NCI-H446 (cell line): ENCODE measurements at places on chromosomes 2 and 18.

GRCh38 chr18:11521853-11522252, 87.5 kb upstream of the SLC35G4 start:
- no peak for DNase-seq

DNA sequence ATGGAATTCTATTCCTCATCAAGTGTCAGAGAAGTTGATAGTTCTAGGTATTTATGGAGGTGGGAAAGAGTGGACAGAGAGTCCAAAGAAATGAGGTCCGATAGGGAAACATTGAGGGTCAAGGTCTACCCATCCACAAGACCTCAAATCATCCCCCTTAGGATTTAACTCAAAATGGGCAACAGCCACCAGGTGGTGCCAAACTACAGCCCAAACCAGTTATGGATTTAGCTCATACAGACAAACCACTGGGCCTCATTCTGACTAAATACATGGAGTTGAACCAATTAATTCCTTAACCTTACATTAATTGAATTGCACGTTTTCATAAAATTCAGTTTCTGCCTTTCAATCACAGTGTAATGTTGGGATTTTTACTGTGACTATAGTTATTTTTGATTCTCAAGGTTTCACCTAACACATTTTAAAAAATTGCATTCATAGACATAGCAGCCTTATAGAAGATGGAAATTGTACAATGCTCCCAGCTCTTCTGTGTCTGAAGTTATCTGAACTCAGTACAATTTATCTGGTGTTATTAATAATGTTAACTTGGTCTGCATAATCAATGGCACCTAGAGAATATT, 98.2 kb upstream of the HNMT start:
- peak; percentile 13 for DNase-seq

DNA sequence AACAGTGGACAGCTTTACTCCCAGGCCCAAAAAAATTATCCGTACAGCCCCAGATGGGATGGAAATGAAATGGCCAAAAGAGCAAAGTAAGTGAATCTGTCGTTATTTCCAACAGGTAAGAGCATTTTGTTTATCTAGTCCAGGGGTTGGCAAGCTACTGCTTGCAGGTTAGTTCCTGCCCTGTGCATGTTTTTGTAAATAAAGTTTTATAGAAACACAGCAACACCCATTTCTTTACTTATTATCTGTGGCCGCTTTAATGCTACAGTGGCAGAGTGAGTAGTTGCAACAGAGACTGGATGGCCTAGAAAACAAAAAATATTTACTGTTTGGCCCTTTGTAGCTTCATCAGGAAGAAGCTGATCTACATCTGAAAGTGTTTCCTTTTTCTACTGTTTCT, 94.3 kb upstream of the FOSL2 start:
- no peak for DNase-seq

GRCh38 chr2:109555346-109555900, 58.3 kb downstream of the SEPTIN10 start:
- no peak for DNase-seq

- no peak for DNase-seq
These were observed 251.7 kb upstream of the PXDN start for GRCh38 chr2:1995987-1996386.

DNA sequence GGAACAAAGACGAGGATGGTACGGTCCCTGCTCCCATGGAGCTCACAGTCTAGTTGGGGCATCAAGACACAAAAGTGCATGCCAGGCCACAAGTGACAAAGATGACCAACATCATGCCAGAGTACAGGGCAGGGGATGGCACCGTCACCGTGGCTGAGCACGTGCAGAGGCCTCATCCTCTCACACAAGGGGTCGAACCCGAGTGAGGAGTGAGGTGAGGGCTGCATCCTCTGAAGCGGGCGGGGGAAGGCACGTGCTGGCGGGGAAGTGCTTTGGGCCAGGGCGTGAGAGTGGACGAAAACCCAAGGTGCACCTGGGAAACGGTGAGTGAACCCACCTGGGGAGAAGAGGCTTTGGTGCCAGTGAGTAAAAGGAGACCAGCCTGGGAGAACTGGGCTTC, 41.0 kb downstream of the MRPL35 start:
- no peak for DNase-seq

GRCh38 chr2:177606636-177607035, 214.1 kb downstream of the AGPS start:
- peak; percentile 18 for DNase-seq

GRCh38 chr2:238331916-238332315, 11.6 kb downstream of the TRAF3IP1 start:
- DNase-seq, result no peak

GRCh38 chr18:25454270-25454659, 102.3 kb upstream of the ZNF521 start:
- no peak for DNase-seq

DNA sequence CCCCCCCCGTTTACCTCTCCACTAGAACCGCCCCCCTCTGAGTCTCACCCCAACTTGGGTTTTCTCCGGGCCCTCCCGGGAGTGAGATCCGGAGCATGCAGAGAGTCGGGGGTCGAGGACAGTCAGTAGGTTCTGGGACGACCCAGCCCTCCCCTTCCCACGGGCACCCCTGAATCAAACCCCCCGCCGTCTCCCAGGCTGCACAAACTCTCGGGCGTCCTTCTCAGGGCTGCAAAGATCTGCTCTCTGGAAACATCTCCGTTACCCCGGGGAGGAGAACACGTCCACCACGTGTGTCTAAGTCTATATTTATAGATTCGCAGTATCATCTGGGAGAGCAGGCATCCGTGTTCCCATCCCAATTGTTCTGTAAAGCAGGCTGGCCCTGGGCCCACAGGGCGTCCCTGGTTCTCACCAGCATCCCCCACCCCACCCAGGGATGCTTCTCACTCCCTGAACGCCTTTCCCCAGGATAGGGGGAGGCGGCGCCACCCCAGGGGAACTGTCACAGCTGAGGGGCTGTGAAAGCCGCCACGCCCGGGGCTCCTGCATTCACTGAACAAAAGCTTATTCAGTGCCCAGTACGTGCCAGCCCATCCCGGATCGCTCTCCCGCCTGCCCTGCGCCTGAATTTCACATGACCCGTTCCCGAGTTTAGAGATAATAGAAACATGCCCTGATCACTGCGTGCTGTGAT, 765 bp upstream of the DIPK1C start:
- no peak for DNase-seq

- no peak for DNase-seq
These were observed 8.8 kb upstream of the ITGB6 start for GRCh38 chr2:160208655-160209515.

- DNase-seq, result no peak
These were observed 26.6 kb upstream of the NT5DC4 start for GRCh38 chr2:112694182-112694581.

DNA sequence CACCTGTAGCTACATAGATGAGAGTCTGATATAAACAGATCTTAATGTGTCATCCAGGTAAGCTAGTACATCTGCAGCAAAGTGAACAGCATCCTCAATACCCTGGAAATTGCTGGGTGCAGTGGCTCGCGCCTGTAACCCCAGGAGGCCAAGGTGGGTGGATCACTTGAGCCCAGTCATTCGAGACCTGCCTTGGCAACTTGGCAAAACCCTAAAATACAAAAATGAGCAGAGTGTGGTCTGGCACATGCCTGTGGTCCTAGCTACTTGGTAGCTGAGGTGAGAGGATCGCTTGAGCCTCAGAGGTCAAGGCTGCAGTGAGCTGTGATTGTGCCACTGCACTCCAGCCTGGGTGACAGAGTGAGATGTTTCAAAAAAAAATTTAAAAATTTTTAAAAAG, 233.9 kb upstream of the SP5 start:
- DNase-seq, result no peak

- DNase-seq, result no peak
These were observed 37.6 kb downstream of the SMAD7 start for GRCh38 chr18:48913201-48913600.

- DNase-seq, result no peak
These were observed 89.0 kb downstream of the GALNT14 start for GRCh38 chr2:31049264-31049663.

- DNase-seq, result no peak
These were observed 358.4 kb upstream of the NRP2 start for GRCh38 chr2:205323929-205324328.

DNA sequence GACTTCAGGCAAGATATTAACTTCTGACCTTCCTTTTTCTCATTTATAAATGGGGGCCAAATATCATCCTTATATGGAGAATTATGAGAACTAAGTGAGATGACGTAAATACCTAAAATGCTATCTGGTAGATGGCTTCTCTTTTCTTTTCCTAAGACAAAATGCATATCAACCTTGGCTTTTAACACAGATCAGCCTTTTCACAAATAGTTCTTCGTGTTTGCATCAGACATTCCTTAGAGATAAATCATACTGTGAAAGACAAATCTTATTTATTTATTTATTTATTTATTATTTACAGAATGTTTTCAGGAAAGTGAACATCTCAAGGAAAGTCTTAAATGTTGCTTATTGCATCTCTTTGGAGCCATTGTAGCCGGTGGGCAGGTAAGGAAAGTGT, 62.8 kb downstream of the NBEAL1 start:
- no peak for DNase-seq

- DNase-seq, result peak; percentile 83
These were observed 972 bp upstream of the DLX2 start for GRCh38 chr2:172103471-172104272.

- DNase-seq, result no peak
These were observed 260.8 kb downstream of the CD226 start for GRCh38 chr18:69686861-69687260.

DNA sequence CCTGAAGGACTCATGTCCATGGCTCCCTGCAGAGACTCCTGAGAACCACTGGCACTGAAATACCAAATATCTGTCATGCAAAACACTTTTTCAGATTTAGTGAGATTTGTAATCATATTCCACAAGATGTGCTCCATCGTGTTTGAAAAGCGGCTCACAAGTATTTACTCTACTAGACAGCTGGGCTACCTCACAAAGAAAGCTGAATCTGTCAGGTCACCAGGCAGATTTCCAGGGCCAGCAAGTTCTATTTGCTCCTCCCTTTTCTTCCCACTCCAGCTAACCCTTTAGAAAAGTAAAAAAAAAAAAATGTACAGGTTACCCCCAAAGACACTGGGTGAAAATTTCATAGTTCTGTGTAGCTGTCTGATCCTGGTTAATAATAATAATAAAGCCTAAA, 22.9 kb downstream of the WIPF1 start:
- no peak for DNase-seq

GRCh38 chr18:50638884-50639420, 79.1 kb downstream of the MAPK4 start:
- no peak for DNase-seq

GRCh38 chr18:31162825-31163435, at the start of gene DSC1:
TSS of gene DSC1 (minus strand) at chr18:31162856. CDS start at chr18:31162594, 262 bp downstream.
- DNase-seq, result no peak

GRCh38 chr2:23206650-23207049, 178.3 kb upstream of the KLHL29 start:
- no peak for DNase-seq

- no peak for DNase-seq
These were observed 29.8 kb downstream of the KLF7 start for GRCh38 chr2:207135801-207136457.

DNA sequence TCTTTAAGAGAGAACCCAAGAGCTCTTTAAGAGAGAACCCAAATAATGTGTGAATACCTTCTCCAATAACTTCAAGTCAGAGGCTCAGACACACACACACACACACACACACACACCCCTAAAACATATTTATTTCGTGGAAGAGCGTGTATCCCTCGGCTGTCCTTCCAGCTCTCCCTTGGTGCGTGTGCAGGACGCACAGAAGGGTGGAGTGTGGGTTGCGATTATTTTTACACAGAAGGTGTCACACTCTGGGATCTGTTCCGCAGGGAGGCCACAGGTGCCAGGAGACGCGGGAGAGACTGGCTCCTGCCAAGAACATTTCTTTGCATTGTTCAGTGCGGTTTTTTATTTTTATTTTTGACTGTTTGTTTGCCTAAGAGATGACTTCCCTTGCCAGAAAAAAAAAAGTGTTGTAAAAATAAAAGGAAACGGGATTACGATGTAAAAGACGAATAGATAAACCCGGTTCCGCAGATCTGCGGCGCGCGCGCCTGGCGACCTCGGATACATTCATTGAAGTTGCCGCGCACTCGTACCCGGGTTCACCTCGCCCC, 47.3 kb upstream of the ATP6V1B1 start:
- no peak for DNase-seq

DNA sequence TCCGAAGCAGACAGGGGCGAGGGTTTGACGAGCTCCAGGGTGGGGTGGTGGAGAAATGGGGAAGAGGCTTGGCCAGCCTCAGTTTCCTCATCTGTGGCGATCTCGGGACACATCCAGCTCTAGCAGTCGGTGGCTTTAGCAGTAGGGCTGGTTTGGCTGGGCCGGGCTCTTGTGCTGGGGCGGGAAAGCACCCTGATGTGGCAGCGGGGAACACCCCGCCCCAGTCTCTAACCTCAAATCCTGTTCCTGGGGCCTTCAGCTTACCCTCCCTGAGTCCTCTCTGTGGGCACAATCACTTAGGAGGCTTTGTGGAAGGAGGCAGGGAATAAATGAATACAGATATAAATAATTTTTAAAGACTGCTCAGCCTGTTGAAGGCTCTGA, 26.5 kb upstream of the MCFD2 start:
- no peak for DNase-seq

DNA sequence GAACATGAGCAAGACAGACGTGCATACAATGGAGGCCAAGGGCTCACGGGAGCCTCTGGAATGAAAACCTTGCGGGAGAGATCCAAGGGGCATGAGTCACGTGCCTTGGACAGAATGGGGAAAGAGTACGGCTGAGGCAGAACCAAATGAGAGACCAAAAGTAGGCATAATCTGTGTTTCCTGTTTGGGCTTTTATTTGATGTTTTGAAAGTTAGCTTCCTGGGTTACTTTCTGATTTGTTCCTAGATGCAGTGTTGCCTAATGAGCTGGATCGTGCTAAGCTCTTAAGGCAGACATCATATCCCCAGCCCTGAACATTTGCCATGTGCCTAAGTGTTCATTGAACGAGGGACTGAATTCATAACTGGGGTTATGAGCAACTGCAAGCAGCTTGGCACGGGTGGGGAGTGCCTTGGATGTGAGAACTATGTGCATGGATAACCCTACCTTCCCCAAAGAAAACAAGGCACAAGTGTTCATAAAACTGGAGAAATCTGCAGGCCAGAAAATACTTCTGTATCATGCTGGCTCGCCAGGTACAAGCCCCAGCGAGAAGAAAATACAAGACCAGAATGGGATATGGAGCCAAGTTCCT, 60.3 kb upstream of the RPL31 start:
- DNase-seq, result no peak

GRCh38 chr18:33123862-33124518, 316.5 kb downstream of the CCDC178 start:
- no peak for DNase-seq

DNA sequence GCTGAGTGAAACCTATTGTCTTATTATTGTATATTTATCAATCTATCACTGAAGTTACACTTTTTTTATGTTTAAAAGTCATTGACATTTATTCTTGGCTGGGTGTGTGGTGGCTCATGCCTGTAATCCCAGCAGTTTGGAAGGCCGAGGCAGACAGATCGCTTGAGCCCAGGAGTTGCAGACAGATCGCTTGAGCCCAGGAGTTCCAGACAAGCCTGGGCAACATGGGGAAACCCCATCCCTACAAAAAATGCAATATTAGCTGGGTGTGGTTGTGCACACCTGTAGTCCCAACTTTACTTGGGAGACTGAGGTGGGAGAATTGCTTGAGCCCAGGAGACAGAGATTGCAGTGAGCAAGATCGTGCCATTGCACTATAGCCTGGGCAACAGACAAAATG, 97.8 kb downstream of the EPC2 start:
- no peak for DNase-seq
